Right lung (tissue), 10 donors: ENCODE measurements at places on chromosomes 13 and 19. TPM values are rescaled to one million over a fixed set of nuclear protein-coding genes. Genes with fewer than 3 reads are reported as not detected.

CEACAM3 gene
- not detected for polyA plus RNA-seq

KLK2 gene
- polyA plus RNA-seq: 0.17 TPM

ZNF497 gene
- polyA plus RNA-seq: 4.7 TPM

ZNF599 gene
- 12.6 TPM for polyA plus RNA-seq

ZNF468 gene
- 32.1 TPM for polyA plus RNA-seq

ZNF284 gene
- polyA plus RNA-seq: 7.7 TPM

DNA sequence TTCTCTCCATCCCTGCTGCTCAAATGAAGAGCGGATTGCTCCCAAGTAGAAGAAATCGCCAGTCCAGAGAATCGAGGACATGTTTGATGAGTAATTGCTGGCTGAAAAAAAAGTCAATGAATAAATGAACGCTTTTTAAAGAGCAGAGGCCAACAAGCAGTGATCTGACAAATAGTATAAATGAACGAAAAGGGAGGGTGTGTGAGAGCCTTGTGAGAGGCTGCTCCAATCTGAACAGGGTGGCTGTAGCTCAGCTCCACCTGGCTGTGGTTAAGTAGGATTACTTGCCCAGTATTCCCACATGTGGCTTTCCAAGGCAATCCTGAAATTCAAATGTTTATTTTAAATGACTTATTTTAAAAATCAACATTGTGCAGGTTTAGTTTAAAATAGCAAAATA lies 117.1 kb downstream of the TSHZ3 start:
- DNase-seq: no peak

GRCh38 chr13:51363625-51364024 lies 24.1 kb downstream of the SERPINE3 start:
- DNase-seq: no peak

- DNase-seq: no peak
These were observed 37.3 kb downstream of the CAPN12 start for GRCh38 chr19:38706792-38707511.

GRCh38 chr19:15161028-15161984 lies 39.5 kb downstream of the NOTCH3 start:
- DNase-seq: no peak

GRCh38 chr19:1259206-1259875 lies 9.8 kb upstream of the CIRBP start:
- DNase-seq: no peak

DNA sequence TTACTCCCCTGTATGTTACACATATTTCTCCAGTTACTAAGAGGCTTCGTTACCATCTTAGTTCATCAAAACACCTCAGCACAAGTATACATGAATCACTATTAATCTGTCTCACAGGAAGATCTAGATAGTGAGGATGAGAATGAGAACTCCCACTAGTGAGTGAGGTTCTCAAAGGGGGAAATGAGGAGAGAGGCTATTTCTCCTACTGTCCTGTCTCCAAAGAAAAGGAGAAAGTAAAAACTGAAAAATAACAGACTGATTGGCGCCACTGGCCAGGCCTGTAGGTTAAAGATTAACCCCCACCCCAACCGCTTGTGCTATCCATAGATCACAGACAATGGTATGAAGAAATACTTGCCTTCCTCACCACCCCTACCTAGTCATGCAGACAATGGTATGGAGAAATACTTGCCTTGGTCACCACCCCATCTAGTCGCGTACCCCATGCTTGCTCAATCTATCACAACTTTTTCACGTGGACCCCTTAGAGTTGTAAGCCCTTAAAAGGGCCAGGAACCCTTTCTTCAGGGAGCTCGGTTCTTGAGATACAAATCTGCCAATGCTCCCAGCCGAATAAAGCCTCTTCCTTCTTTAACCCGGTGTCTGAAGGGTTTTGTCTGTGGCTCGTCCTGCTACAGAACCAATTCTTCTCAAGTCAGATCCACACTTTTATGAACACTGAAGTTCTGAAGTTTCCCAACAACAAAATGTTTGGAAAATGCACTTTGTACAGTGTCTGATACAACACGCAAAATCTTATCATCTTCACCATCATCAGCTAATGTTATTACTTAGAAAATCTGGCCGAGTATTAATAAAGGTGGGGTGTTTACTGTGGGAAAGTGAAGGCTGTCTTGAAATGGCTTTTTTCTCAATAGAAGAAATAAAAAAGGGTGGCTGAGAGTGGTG lies 598.1 kb downstream of the UQCRFS1 start:
- no peak for DNase-seq

DNA sequence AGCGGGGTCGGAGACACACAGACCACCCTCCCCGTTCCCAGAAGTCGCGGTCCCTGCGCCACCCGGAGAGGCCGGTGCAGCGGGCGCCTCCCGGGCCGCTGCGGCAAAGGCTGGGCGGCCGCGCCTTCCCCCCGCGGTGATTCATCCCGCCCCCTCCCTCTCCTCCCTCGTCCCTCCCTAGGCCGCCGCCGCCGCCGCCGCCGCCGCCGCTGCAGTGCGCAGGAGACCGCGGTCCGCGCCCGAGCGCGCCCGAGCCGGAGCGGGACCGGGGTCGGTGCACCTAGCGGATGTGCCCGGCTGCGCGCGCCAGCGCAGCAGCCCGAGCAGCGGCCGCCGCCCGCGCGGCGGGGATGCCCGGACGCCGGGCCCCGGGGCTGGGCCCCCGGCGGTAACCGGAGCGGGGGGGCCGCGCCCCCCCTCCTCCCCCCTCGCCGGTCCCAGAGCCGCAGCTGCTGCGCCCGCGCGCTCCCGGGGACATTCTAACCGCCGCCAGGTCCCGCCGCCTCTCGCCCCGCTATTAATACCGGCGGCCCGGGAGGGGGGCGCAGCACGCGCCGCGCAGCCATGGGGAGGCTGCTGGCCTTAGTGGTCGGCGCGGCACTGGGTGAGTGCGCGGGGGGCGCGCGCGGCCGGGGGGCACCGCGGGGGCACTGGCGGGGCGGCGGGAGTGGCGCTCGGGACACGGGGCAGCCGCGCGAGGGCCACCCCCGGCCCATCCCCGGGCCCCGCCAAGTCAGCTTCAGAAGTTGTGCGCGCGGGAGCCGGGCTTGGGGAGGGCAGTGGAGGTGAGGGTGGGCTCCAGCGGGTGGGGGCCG lies at the start of gene SCN1B:
TSS of gene SCN1B (plus strand) at position 214 of the 815 bp plus-strand sequence. CDS start at position 565, 351 bp downstream.
- DNase-seq: no peak

DNA sequence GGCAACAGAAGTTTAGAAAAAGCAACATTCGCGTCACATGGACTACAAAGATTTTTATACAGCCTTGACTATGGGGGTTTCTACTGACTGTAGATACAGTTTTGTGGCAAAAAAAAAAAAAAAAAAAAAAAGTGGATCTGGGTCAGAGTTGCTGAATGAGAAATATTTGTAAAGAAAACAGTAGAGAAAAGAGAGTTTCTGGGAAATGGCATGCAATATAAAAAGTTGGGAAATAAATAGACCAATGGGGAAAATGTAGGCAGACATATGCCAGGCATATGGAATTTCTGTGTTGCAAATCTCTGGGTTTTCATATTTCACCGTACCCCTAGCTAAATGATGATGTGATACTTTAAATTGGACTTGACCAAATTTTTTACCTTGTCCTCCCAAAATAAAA lies 315.3 kb downstream of the EFNB2 start:
- no peak for DNase-seq

DNA sequence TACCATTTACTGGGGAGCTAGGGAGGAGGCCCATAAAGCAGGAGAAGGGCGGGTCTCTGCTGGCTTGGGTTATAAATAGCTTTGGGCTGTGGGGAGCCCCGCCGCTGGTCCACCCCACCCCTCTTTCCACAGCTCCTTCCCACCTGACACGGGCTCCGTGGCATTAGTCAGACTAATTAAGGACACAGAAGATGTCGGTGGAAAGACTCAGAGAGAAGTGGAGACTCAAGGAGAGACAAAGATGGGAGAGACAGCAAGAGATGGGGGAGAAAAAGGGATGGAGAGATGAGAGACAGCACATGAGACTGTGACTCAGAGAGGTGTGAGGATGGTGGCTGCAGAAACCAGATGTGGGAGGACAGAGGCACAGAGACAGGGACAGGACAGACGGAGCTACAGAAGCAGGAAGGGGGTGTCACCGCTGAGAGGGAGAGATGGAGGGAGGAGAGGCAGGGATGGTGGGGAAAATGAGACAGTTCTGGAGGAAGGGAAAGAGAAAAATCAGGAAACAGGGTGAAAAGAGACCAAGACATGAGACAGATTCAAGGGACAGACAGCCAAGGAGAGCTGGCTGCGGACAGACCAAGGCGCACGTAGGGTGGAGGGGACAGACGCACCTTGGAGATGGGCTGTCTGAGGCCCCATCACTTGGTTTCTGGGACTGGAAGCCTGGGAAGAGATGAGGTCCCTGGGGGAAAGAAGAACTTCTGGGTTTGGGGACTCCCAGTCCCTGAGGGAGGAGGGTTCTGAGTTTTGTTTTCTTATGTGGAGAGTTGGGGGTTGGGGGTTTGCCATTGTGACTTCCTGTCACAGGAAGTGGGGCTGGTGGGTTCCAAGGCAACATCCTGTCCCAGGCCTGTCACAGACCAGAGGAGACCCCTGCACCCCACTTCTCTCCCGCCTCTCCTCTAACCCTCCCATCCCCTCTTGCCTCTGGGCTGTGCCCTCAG lies 4.1 kb downstream of the ARHGEF1 start:
- DNase-seq: no peak

GRCh38 chr19:46056536-46056935 lies 15.7 kb upstream of the IGFL4 start:
- DNase-seq: no peak

GRCh38 chr19:5926641-5927440 lies 12.8 kb downstream of the CAPS start:
- no peak for DNase-seq

DNA sequence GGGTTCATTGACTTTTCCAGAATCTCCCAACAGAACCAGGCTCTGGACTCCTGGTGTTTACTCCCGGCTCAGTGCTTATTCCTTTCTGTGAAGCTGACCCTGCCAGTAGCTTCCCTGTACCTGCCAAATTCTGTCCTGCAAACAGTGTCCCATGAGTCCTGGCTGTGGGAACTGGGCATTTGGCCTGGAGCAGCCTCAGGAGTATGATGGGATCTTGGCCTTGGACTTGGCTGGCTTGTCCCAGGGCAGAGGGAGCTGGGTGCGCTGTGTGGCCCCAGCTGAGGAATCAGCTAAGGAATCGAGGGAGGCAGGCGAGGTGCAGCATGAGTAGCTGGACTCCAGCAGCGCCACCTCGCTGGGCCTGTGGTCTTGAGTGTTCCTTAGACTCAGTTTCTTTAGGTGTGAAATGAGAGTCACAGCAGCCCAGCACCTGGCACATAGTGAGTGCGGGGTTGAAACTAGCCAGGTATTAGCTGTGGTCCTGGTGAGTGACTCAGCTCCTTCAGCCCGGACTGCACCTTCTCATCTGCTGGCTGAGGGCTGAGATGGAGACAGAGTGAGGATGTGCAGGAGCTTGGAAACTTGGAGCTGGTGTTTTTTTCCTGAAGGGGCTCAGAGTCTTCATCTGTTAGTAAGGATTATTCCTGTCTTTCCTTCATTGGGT lies 10.4 kb downstream of the CLASRP start:
- no peak for DNase-seq

DNA sequence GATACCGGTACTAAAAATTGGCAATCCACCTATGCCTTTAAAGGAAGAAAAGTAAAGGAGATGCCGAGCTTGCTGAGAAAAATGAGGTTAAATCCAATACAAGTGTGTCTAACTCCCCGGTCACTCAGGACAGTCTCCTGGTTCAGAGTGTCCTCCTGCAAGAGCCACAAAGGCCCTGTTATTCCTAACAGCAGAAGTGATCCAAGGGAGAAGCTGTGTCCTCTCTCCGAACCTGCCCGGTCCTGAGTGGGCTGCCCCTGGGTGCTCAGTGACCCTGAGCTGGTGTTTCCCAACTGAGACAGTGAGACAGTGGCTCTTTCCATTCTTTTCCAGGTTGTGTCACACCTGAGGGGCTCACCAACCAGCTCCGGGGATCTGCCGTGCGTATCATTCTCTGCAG lies 4.8 kb downstream of the GJB6 start:
- DNase-seq: no peak

GRCh38 chr13:103354171-103354570 lies 288.0 kb upstream of the SLC10A2 start:
- no peak for DNase-seq

DNA sequence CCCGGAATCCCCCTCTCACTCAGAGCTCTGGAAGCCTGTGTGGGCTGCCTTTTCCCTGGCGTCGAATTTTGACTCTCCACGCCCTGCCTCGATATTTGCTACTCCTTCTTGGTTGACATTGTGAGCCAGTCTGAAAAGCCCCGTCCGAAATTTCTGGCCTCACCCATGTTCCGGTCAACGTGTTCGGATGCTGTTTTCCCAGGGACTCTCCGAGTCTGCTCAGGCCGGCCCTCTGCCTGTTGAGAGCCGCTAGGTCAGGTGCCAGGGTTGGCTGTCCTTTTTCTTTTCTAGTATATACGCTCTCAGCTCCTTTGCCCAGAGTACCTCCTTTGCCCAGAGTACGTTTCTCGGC lies 6.8 kb upstream of the DGKH start:
- DNase-seq: peak; percentile 27

DNA sequence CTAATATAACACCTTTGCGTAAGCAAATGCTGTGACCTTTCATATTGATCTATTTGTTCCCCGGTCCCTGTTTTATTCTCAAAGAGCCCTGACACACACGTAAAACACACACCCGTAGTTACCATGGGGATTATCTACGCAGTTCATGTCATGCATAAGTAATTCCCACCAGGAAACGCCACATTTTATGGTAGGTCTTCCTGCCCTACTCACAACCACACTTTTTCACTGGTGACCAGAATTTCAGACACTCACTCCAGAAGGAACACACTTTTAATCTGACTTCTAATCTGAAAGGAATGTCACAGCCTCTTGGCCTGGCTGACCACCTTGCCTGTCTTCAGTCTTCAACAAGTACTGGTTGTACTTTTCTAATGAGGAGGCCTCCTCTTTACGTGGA lies 46.8 kb downstream of the SLC7A1 start:
- DNase-seq: no peak

GRCh38 chr13:25292301-25292700 lies 5.0 kb upstream of the MTMR6 start:
- DNase-seq: no peak

DNA sequence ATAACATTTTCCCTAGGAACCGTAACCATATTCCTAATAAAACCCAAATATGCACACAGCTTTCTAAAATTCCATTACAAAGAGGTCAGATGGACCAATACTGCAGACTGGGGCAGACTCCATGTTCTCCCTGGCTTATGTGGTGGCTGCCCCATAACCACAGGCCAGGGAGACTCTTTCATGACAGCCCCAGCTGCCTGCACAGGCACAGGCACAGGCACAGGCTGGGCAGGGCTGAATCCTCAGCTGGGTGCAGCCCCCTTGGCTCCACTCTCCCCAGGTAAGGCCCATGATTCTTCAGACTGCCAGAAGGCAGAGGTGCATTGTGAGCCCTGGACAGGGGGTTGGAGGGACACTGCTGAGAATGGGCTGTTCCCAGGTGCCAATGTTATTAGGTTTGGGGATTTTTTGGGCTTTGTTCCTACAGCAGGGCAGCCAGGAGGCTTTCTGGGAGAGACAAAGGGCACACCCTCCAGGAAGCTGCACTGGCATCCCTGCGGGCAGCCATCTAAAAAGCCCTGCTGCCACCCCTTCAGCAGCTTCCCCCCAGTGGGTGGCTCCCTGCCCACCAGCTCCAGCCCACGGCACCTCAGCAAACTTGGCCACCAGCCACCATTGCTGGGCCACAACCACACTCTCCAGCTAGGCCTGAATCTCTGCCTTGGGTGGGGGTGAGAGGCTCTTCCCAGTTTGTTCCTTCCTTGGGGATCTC lies 20.0 kb downstream of the DOCK9 start:
- DNase-seq: no peak
